ENCODE measurements at places on chromosomes 6 and 20. TPM values are rescaled to one million over a fixed set of nuclear protein-coding genes. Genes with fewer than 3 reads are reported as not detected.

GRCh38 chr20:62555642-62556420 is 80.0 kb upstream of the GATA5 start:
- DNase-seq, result no peak

Gene E2F1
- 3.6 TPM for total RNA-seq

GRCh38 chr20:44650771-44651433 is 597 bp downstream of the ADA start:
- peak; percentile 52 for DNase-seq

DNA sequence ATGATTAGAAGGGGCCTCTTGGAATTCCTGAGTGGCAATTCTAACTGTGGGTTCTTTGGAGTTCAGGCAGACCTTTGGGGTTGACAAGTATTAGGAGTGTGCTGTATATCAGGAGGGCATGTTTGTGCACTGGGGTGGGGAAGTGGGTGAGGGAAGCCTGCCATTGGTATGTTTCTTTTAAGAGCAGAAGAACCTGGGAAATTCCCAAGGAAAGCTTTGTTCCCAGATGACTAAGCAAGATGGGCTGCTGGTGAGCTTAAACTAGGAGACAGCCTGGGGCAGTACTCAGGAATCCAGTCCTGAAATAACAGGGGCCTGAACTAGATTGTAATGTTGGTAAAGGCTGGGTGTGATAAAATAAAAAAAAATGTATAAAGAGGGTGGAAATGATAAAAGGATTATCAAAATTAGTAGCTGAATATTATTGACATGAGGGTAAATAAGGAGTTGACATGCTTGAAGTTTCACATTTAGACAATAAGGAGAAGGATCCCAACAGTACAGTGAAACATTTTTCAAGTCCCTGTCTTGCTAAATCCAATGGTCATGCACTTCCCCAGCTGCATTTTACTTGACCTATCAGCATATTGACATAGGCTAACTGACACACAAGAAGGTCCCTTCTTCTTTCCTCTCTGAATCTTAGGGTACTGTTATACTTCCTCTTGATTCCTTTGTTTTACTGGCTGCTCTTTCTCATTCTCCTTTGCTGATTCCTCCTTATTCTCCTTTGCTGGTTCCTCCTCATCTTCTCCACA is 18.4 kb upstream of the IFNGR1 start:
- no peak for DNase-seq

Gene TCP11
- not detected for total RNA-seq

DNA sequence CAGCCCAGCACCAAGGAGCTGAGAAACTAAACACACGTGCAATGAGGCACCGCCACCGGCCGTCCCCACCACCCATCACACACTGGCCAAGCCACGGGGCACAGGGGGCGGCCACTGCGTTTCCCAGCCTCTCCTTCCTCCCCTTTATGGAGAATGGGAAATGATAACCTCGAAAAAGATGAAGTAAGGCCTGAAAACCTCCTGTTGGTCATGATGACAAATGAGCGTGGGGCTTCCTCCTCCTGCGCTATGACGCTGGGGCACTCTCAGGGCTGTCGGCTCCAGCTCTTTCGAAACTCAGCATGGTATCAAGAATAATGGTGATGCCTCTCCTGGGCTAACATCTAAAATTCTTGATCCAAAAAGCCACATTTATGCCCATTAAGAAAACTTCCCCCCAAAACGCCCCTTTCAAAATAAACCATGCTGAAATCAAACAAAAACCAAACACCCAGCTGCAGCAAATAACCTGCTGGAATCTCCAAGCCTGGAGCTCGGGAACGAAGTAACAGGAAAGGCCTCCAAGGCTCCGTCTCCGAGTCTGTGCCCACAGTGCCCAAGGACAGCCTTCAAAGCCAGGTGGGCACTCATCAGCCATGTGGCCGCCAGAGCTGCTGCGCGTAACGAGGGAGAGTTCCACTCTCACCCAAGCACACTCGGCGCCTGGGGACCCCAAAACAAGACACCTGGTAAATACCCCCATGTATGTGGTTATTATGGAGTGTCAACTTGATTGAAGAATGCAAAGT is 50.0 kb downstream of the TAF4 start:
- DNase-seq, result no peak

Gene DOK5
- 0.29 TPM for total RNA-seq

- no peak for DNase-seq
Observed at GRCh38 chr20:62516338-62516737, 40.5 kb upstream of the GATA5 start.

Measured in mucosa of descending colon (tissue), 3 donors.